Stimulated activated CD8-positive, alpha-beta memory T cell treated with anti-CD3 and anti-CD28 coated beads, Interleukin-15, amount 100 ng/mL, for 1 hour (primary cell): ENCODE measurements at places on chromosomes 12 and 14.

DNA sequence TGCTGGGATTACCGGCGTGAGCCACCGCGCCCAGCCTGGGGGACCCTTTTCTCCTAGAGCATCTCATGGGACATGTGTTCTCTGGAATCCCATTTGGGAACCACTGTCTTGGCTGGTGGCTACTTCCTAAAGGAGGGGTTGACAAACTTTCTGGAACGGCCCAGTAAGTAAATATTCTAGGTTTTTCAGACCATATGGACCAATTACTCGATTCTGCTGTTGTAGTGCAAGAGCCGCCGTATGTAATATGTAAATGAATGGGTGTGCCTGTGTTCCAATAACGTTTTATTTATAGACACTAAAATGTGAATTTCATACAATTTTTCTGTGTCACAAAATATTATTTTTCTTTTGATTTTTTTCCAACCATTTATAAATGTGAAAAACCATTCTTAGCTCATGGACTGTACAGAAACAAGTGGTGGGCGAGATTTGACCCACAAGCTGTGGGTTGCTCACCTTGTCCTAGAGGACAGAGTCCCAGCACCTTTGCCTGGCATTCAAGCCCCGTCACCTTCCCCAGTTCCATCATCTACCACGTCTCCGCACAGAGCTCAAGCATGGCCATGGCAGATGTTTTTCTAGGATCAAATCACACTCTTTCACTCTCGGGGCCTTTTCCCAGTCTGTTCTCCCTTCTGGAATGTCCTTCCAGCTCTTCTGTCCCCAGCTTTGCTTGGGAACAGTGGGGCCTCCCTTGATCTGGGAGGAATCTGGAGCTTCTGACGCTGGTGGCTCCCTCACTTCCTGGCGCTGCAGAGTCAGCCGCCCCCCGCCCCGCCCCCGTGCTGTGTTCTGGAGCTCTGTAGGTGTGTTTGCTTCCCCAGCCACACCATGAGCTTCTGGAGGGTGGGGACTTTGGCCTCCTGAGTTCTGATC, 17.9 kb upstream of the RCOR1 start:
- no peak for DNase-seq

DNA sequence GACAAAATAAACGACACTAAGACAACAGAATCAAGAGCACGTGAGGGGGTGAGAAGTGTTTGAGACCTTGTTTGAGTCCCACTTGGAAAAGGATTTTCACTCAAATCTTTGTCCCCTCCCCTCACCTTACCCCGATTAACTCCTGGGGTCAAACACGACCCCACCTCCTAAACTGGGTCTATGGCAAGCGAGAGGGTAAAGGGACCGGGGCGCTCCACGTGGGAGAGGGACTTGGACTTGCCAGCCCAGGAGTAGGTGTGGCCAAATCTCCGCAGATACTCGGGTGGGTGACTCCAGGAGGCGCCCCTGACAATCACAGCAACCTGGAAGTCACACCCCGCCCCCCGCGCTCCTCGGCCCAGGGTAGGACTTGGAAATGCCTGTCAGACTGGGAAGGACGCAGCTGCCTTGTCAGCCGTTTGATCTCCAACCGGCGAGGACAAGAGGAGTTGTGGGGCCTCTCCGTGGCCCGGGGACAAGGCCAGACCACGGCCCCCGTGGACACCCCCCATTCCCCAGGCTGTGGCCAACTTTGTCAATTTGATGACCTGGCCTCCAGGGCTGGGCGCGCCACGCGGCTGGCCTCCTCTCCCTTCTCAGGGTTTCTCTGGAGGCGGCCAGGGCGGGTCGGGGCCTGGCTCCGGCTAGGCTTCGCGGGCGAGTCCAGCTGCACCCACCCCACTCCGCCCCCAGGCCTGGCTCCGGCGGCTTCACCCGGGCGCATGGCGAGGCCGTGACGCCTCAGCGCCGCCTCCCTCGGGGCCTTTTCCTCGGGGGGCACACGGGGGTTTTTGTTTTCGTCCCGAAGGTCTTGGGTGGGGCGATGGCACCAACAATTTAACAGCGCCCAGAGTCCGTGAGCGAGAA, 1.1 kb upstream of the BCL11B start:
- DNase-seq: no peak

DNA sequence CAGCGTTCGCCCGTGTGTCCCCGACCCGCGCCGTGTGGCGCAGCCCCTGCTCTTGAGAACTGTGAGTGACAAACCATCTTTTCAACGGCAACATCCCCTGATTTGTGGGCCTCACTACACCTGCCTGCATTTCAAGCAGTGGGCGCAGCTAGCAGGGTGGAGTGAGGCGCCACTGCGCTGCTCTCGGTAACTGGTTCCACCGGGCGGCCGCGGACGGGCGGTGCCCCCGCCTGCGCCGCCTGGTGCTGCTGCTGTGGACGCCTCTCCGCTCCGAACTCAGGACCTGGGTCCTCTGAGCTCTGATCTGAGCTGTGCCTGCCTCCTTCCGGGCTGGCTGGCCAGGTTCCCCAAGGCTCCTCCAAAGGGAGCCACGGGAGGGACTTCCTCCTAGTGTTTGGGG, 5.9 kb upstream of the DEGS2 start:
- DNase-seq: no peak

DNA sequence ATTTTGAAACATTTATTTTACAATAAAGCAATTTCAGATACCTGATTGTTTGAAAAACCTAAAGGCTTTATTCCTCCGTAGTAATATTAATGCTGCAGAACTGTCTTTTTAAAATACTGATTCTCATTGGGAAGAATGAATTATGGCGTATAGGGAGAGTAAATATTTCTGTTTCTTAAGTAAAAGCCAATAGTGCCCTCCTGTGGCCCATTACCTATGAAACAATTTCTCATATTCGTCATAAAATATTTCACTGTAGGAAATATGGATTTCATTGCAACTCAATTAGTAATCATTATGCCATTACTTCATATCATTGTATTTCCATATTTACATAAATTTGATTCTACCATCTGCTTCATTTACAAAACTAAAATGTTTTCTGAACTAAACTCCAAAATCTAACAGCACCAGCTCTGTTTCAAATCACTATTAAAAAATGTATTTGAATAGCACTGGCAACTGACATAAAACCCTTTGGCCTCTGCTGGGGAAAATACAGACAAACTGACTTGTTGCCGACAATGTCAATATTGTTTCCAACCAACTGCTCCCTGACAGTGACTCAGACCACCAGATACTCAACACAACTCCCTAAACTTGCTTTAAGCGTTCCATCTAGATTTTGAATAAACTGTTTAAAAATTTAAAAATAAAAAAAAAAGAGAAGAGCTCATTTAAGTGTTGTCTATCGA, 290.3 kb downstream of the NAV3 start:
- DNase-seq: no peak

DNA sequence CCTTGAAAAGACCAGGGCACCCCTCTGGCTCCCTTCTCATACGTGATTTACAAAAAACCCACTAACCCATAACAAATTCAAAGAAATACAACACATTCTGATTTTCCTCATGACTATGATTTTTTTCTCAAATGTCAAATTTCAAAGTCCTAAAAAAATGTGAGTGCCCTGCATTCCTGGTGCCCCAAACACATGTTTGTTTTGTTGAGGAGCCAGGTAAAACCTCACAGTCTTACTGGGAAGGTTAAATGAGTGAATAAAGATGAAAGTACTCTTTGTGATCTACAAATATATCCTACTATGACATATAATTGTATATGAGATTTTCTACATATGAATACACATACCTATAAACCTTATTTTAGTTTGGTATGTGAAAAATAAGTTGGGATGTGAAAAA, 30.7 kb downstream of the TPH2 start:
- DNase-seq: no peak

DNA sequence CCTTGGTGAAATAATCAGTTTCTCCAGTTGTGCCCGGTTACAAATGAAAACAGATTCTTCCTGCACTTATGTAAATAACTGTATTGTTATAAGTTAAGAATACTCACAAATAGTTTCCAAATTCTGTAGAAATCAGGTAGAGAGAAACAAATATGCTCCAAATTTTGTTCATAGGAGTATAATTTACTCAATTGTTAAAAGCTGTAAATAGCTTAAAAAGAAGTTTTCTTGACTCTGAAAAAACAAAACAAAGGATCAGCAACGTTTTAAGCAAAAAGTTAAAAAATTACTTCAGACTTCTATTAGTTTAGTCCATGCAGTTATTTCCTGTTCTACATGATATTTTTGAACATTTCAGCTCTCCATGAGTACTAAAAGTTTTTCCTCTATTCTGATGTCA, 30.0 kb upstream of the SLC38A4 start:
- DNase-seq: no peak

GRCh38 chr14:50225067-50225973, 6.1 kb downstream of the SOS2 start:
- DNase-seq: no peak

- DNase-seq: no peak
These were observed 8.4 kb downstream of the PACS2 start for GRCh38 chr14:105322791-105323556.

GRCh38 chr12:108980831-108981618, 39.8 kb downstream of the SVOP start:
- DNase-seq: no peak

- DNase-seq: no peak
These were observed 11.2 kb downstream of the PDE6H start for GRCh38 chr12:14984036-14984435.

DNA sequence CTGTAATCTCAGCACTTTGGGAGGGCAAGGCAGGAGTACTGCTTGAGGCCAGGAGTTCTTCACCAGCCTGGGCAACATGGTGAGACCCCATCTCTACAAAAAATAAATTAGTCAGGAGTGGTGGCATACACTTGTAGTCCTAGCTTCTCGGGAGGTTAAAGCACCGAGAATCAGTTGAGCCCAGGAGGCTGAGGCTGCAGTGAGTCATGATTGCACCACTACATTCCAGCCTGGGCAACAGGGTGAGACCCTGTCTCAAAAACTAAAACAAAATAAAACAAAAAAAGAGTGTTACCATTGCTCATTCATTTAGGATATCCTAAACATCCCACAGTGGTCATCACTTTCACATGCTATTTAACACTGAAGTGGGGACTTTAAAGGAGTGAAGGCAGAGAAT, 7.8 kb downstream of the NEK9 start:
- DNase-seq: no peak

- no peak for DNase-seq
These were observed 14.1 kb downstream of the ACACB start for GRCh38 chr12:109130297-109131153.

- DNase-seq: no peak
These were observed 6.6 kb downstream of the FGF6 start for GRCh38 chr12:4438834-4439596.

GRCh38 chr12:79874665-79875064, 60.2 kb downstream of the PPP1R12A start:
- no peak for DNase-seq

DNA sequence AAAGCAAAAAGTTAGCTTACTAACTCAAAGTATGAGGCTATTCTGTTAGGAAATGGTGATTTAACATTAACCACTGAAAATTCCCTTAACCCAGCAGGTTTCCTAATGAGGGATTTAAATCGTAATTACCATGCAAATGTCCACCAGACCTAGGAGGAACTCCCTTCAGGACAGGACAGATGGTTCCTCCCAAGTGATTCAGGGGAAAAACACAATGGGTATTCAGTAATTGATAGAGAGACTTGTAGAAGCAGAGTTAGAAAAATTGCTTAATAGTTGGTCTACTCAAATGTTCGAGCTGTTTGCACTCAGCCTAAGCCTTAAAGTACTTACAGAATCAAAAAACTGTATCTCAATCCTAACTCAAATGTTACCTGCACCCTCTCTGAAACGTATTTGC, 21.6 kb downstream of the RERGL start:
- no peak for DNase-seq

- DNase-seq: no peak
These were observed 21.0 kb downstream of the AKT1 start for GRCh38 chr14:104774453-104775072.

- DNase-seq: no peak
These were observed 49.7 kb upstream of the SAV1 start for GRCh38 chr14:50717811-50718210.

DNA sequence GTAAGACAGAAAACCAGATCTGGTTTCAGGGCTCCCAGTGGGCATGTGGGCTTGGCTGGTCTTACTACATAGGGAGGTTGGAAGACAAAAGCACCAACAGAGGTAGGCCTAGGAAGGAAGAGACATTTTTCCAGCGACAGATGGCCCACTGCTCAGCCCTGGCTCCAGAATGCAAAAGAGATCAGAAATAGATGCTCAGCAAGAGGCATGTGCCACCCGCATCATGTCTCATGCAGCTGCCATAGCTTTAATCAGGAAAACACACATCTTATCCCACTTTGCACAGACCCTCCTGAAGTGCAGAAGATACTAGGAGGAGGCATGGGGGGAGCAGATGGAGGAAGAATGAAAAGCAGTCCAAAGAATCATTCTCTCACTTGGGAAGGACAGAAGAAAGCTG, 25.3 kb downstream of the VASH1 start:
- DNase-seq: no peak

DNA sequence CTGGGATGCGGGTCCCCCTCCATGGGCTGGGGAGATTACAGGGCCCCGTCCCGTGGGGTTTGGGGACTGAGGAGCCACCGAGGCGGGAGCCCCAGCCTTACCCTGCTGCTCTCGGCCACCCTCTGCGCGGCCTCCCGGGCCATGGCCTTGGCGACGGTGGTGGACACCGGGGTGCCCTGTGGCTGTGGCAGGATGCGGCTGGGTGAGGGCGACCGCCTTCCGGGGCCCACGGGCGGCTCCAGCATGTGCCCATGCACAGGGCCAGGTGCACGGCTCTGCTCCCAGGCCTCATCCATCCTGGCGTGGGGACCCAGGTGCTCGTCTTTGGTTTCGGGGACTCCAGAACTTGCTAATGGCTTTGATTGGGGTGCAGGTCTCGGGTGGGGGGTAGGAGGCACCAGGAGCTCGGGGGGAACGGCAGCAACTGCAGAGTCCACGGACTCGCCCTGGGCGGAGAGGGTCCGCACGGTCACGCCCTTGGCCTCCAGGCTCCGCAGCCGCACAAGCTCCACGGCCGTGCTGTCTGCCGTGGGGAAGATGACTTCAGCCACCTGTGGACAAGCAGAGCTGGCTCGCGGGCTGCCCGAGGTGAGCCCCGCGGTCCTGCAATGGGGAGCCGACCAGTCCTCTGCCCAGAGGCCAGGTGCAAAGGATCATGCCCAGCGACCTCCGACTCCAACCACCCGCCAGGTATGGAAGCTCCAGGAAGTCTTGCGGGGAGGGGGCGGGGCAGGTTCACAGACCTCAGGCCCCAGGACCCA, 99.2 kb downstream of the PIWIL1 start:
- DNase-seq: no peak
